ENCODE measurements at places on chromosomes 4 and X. TPM values are rescaled to one million over a fixed set of nuclear protein-coding genes. Genes with fewer than 3 reads are reported as not detected.

Gene POLR2B
- total RNA-seq, result 85.1 TPM

Gene TLR2
- total RNA-seq, result not detected

Gene FABP2
- total RNA-seq, result not detected

Gene SLC6A8
- total RNA-seq, result 15.1 TPM

Gene GRIA3
- 23.4 TPM for total RNA-seq

Gene RHOH
- total RNA-seq, result not detected

Gene MAGEA3
- total RNA-seq, result 0.69 TPM

Gene AFF2
- total RNA-seq, result not detected

Gene FGFR3
- 0.61 TPM for total RNA-seq

Gene KCND1
- total RNA-seq, result 5.6 TPM

Gene GPRASP1
- total RNA-seq, result 0.96 TPM

Gene ETNPPL
- not detected for total RNA-seq

Gene CCNI
- 210 TPM for total RNA-seq

Gene SHROOM2
- total RNA-seq, result 1.7 TPM

Gene MAGEB2
- not detected for total RNA-seq

Gene GRIA2
- not detected for total RNA-seq

GRCh38 chrX:130082244-130083106, 27.8 kb downstream of the ELF4 start:
- DNase-seq, result no peak

GRCh38 chr4:130329036-130329435, 1233.1 kb downstream of the C4orf33 start:
- no peak for DNase-seq

DNA sequence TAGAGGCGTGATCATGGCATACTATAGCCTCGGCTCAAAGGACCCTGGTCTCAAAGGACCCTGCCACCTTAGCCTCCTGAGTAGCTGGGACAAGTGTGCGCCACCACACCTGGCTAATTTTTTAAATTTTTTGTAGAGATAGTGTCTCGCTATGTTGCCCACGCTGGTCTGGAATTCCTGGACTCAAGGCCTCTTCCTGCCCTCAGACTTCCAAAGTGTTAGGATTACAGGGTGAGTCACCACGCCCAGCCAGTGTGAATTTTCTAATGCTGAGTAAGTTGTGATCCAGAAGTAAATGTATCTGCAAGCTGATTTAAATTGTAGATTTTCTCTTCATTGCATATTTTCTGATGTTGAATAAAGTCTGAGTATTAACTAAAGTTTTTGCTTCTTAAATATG, 2.6 kb upstream of the ZNF674 start:
- peak; percentile 66 for DNase-seq

GRCh38 chr4:126603825-126604224, 1028.9 kb upstream of the INTU start:
- DNase-seq, result no peak

DNA sequence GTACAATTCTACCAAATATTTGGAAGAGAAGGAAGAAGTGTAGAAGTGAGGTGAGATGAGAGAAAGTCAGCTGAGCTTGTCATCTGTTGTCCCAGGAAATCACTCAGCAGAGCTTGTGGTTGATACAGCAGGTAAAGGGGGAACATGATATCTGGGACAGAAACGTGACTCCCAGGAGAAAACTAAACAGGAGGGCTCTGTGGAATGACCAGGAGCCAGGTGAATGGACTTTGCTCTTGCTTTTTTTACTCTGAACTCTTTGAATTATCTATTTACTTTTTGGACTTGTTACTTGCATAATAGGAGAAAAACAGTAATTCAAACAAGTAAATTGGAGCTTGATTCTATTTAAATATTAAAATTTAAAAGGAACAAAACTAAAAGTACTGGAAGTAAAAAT, 555.6 kb upstream of the FRG1 start:
- no peak for DNase-seq

- DNase-seq, result no peak
Observed at GRCh38 chr4:110183643-110184042, 14.8 kb downstream of the ELOVL6 start.

DNA sequence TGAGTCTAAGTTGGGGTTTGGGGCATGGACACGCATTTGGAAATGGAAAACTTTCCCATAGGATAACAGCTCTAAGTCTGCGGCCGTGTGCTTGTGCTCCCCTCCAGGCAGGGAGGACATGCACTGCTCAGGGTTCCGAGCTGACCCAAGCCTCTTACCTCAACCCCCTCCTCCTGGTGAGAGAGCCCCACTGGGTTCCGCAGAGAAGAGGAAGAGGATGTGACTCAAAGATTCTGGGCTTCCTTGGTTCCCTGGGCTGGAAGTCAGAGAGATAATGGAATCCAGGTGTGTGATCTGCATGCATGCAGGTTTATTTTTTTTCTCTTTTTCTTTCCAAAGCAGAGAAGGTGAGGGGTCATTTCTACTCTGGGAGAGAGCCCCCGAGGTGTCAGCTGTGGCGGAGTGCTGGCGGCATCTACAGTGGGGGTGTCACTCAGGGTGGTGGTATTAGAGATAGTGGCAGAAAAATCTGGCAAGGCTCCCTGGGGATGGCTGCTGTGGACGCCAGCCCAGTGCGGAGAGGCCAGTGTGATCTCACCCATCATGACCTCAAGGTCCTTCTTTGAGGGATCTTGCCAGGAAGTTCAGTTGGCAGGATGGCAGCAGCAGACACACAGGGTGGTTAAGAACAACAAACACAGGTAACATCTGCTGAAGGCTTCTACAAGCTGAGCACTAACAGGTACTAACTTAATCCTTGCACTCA, 168.7 kb upstream of the HAND2 start:
- no peak for DNase-seq

- DNase-seq, result no peak
Observed at GRCh38 chr4:26204249-26204825, 116.5 kb upstream of the RBPJ start.

- no peak for DNase-seq
Observed at GRCh38 chr4:104457308-104457981, 37.2 kb downstream of the CXXC4 start.

DNA sequence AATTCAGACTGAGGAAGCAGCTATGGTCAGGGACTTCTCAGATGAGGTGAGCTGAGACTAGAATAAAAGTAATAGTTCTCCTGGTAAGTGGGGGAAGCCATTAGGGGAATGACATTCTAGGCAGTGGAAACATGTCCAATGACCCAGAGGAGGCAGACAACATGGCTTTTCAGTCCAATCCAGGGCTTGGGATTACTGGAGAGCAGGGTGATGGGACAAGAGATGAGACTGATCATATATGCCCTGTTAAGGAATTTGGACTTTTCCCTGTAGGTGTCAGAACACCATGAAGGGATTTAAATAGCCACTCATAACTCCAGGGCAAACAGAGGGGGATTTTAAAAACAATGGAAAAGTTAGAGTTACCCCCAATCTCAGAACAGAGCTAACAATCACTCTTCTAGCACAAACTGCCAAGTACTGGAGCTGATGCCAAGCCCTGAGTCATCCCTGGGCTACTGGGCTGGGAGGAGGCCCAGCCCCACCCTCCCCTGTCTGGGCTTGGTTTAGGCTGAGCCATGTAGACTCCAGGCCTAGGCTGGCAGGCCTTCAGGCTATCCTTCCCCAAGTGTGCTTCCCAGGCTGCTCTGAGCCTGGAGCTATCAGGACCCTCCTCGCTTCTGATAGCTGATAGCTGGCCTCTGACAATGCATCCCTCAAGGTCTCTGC, 22.7 kb upstream of the MSN start:
- DNase-seq, result peak; percentile 75

DNA sequence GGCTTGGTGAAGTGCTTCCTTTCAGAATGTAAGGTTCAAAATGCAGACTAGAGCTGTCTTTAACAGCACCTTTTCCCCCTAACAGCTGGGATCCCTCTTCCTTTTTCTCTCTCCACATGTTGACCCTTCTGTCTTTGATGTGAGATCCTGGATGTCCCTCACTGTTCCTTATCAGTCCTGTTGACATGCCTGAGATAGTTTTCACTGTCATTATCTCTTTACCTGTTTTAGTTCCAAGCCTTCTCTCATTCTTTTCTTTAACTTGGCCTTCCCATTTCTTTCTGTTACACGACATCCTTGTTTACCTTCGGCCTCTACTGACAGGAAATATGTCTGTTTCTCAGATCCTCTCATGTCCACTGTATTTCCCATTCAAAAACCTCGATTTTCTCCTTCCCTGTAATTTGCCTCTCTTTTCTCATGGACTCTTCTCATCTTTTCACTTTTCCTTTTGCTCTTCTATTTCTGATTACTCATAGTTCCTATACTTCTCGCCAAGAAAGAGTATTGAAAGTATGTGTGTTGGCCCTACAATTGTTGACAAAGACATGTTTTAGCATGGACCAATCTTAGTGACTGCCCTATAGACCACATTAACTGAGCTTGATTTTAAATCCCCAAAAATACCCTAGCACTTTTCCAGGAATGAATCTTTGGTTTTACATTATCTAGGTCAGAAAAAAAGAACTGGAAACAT, 1.2 kb upstream of the SOWAHB start:
- no peak for DNase-seq

DNA sequence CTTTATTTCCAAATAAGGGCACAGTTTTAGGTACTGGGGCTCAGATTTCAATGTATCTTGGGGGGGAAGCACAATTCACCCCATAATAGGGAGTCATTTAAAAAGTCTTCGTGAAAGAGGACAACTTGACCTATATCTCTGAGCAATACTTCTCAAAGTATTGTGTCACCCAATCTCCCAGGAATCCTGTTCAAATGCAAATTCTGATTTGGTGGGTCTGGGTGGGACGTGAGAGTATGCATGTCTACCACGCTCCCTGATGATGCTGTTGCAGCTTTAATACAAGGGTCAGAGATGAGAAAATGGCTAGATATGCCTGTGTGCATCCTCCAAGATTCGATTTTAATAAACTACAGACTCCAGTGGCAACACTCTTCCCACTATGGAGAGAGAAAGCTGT, 514.8 kb downstream of the BCOR start:
- no peak for DNase-seq

GRCh38 chr4:156824451-156825060, 147.0 kb downstream of the PDGFC start:
- DNase-seq, result no peak

GRCh38 chr4:152590179-152591031, 54.5 kb upstream of the FBXW7 start:
- peak; percentile 95 for DNase-seq

DNA sequence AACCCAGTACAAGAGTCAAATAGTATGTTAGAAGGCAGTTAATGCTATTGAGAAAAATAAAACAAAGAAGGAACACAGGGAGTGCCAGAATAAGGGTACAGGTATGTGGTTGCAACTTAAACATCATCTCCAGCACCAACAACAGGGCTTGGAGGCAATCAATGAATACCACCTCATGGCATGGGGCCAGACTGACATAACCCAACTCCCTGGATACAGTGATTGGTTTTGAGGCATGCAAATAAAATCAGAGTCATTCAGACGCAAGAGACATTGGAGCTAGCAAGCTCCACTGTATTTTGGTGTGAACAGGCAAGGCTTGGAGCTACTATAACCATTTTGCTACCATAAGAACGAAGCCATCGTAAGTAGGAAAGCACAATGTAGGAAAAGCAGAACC, 56.7 kb downstream of the PPP3CA start:
- DNase-seq, result no peak

- DNase-seq, result peak; percentile 1
Observed at GRCh38 chrX:39648548-39649254, 449.1 kb downstream of the BCOR start.

- peak; percentile 44 for DNase-seq
Observed at GRCh38 chr4:47930971-47931804, 16.8 kb upstream of the NFXL1 start.

DNA sequence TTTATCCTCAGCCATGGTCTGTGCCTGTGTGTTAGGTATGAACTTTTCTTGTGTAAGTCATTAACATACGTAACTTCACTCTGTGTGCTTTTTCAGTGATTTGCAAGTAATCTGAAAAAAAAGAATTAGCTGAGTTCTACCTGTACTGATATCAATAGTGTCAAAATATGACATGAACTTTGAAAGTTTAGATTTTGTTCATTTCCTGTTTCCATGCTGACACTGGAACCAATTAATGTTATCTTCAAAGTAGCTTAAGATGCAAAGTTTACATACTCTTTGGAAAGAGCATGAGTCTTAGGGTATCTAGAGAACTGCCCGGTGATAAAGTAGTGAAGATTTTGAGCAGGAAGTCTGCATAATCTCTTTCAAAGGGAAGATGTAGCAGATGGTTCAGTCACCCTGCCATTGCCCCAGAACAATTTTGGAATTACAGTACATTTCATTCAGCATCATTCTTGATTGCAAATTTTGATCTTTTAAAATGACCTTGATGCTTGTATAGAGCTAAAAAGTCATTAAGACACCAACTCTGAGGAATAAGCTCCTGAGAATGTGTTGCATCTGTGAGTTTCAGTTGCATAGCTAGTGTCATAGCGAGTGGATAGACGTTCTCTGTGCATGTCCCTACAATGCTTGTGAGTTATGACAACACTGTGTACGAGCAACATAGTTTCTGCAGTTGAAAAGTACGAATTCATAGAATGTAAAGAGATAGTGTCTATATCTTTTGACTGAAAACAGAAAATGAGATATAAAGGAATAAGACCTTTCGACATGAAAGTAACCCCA, 130.5 kb downstream of the PTTG2 start:
- no peak for DNase-seq

GRCh38 chrX:7316280-7316679, 168.3 kb upstream of the PUDP start:
- DNase-seq, result peak; percentile 9

GRCh38 chrX:50081282-50081889, 119.4 kb downstream of the AKAP4 start:
- no peak for DNase-seq

DNA sequence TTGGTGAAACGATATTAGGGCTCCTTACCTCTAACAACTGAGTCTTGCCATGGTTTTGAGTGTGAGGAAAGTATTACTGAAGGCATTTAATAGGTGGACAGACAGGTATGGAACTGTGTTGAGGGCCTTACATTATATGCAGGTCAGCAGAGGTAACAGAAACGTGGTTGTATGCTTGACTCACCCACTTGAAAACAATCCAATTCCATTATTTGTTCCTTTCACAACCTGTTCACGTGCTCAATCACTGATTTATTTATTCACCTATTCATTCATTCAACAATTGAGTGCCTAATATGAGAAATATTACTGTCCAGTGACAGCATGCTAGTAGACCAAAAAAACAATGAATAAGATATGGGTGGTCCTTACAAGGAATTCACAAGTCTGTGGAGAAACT, 33.3 kb upstream of the PPARGC1A start:
- no peak for DNase-seq

- no peak for DNase-seq
Observed at GRCh38 chrX:49844611-49845010, 15.5 kb downstream of the PAGE4 start.

DNA sequence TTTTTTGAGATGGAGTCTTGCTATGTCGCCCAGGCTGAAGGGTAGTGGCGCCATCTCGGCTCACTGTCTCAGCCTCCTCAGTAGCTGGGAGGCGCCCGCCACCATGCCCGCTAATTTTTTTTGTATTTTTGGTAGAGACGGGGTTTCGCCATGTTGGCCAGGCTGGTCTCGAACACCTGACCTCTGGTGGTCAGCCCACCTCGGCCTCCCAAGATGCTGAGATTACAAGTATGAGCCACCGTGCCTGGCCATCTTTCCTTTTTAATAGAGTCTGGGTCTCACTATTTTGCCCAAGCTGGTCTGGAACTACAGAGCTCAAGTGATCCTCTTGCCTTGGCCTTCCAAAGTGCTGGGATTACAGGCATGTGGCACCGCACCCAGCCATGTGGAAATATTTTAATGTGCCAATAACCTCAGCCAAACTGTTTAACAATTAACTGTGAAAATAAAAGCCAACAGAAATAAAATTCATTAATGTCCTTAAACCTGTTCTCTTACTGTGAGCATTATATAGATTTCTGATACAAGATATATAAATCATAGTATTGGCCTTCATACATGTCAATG, 16.3 kb downstream of the PDS5A start:
- no peak for DNase-seq

GRCh38 chr4:176927664-176928063, 134.9 kb upstream of the VEGFC start:
- DNase-seq, result peak; percentile 91

Data from HFFc6 (cell line).